Naive thymus-derived CD4-positive, alpha-beta T cell (primary cell): ENCODE measurements at places on chromosomes 5 and 9.

- no peak for DNase-seq
Measured at GRCh38 chr5:32282633-32283032, 30.1 kb downstream of the MTMR12 start.

GRCh38 chr5:180026320-180026719 is 45.2 kb downstream of the RNF130 start:
- DNase-seq, result no peak

- DNase-seq, result no peak
Measured at GRCh38 chr5:170173227-170173626, 59.6 kb upstream of the C5orf58 start.

DNA sequence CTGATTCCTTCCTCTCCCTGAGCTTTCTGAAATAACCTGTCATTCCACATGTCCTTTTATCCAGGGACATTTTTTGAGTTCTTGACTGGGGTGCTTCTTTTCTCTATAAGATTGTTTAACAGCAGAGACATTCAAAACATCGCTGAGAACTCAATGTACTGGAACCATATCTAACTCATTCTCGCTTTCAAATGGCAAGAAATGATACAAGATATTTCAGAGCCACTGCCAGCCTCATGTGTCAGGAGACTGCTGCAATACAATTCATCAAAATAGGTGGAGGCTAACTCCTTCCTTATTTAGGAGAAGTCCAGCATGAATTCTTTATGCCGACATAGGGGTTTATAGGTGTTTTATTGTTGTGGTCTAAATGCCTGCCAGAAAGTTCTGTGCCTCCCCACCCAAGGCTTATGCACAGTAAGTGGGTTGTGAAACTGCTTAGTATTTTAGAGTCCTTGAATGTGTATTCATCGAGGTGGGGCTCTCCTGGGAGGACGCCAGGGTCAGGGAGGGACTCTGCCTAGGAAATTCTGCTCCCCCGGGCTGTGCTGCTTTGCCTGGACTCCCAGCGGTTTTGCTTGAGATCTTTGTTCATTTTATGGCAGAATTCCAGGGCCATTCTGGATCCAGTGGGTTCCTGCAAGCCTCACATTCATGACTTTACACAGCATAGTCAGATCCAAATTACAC is 53.9 kb downstream of the ZNF474 start:
- no peak for DNase-seq

DNA sequence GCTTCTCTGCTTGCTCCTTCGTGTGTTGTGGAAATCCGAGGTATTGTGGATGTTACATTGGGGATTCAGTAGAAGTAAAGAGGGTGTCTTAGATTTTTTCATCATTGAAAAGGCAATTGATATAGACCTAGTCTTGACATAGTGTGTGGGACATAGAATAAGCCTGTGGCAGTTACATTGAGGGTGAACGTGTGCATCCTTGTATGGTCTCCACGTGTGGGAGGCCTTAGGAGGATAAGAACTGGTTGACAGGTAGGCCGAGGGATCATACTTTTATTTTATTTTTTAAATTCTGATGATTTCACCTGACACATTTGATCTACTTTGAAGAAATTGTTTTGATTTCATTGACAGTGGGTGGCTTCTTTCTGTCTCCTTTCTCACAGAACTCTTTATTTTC is 17.0 kb upstream of the FAM120AOS start:
- DNase-seq, result no peak

- DNase-seq, result no peak
Measured at GRCh38 chr9:90795084-90795483, 6.5 kb upstream of the SYK start.

GRCh38 chr9:27227192-27227591 is 69.8 kb downstream of the EQTN start:
- no peak for DNase-seq

DNA sequence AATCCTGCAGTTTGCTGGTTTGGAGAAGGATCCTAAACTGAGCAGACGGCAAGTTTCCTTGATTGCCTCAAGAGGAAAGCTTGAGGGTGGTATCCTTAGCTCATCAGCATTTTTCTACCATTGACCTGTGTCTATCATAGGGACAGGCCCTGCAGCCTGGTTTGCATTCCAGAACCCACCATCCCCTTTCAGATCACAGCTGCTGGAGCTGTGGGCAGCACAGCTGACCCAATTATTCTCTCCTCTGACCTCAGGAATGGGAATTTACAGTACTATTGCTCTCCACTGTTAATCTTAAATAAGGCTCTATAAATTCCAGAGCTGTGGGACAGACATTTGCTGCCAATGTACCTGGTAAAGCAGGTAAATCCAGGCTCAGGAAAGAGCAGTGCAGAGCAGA is 163.0 kb downstream of the SPOCK1 start:
- DNase-seq, result no peak

DNA sequence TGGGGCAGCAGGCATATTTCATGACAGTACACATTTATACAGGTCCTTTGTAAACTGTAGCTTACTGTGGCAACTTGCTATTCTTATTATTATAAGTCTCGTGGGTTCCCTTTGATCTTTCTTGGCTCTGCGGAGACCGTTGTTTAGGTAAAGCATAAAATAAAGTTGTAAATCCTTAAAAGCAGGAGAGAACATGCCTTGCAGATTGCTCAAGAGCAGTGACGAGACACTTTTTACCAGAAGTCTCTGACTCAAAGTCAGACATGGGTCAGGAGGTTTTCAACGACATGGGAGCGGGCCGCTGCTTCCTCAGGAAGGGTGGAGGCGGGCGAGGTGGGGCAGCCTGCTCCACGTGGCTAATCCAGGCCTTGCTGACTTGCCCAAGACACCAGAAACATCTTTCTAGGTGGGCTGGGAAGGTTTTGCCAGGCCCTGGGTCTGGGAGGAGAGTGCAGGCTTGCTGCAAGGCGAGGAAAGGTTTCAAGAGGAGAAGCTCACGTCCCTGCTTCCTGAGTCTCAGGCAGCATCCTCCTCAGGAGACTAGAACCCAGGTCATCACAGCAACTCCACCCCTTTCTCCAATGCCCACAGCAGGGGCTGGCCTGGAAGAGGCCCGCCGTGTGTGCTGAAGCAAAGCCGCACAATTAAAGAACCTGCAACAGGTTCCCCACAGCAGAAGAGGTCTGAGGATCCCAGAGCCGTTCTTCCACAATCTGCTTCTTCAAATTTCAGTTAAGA is 6.5 kb downstream of the TBC1D2 start:
- no peak for DNase-seq
